ENCODE measurements at places on chromosomes 5 and 9. TPM values are rescaled to one million over a fixed set of nuclear protein-coding genes. Genes with fewer than 3 reads are reported as not detected.

- no peak for DNase-seq
Observed at GRCh38 chr9:82456642-82457041, 468.1 kb downstream of the SPATA31D1 start.

- DNase-seq: no peak
Observed at GRCh38 chr5:4387290-4387689, 752.8 kb upstream of the ADAMTS16 start.

DNA sequence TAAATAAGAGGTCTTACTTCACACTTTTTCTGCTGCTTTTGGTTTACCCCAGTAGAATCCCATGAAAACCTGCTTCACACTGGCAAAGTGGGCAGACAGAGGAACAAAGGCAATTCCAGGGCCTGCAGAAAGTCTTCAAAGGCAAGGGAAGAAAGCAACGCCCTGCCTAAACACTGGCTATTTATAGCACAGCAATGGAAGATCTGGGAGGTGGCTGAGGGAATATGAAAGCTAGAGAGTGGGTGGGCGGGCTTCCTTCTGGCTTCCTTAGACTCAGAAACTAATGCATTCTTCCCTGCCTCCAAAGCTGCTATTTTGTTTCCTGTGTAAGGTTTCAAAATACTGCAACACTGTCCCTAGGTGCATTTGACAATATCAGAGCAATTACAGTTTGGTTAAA is 46.8 kb downstream of the ELAVL2 start:
- DNase-seq: no peak

- no peak for DNase-seq
Observed at GRCh38 chr9:99199938-99200539, 21.7 kb downstream of the ALG2 start.

DNA sequence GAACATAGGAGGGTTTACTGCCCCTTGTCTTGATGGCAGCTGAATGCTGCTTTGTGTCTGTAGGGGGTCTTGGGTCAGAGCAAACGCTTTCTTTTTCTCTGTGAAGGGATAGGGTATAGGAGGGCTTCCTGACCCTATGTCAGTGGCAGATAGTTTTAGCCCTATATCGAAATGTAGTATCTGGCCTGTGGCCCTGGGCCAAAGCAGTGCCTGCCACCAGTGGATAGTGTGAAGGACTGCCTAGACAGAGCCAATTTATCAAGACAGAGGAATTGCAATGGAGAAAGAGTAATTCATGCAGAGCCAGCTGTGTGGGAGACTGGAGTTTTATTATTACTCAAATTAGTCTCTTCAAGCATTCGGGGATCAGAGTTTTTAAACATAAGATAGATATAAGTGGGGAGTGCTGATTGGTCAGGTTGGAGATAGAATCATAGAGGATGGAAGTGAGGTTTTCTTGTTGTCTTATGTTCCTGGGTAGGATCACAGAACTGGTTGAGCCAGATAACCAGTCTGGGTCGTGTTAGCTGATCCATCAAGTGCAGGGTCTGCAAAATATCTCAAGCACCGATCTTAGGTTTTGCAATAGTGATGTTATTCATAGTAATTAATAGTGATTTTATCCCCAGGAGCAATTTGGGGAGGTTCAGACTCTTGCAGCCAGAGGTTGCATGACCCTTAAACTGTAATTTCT is 178.5 kb downstream of the GDNF start:
- no peak for DNase-seq

DNA sequence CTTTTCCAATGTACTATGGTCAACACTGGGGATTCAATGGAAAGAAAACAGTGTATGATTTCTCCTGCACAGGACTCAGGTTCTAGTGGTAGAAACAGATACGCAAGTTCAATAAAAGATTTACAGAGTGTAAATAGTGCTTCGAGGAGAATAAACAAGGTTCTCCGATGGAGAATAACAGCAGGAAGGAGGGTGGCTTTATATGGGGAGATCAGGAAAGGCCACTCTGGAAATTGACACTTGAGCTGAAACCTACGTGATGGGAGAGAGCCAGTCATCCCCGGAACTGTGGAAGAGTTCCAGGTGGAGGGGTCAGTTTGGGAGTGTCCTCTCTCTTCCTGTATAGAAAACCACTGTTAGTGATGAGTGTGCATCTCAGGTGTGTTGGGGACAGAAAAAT is 65.9 kb downstream of the GARNL3 start:
- no peak for DNase-seq

DNA sequence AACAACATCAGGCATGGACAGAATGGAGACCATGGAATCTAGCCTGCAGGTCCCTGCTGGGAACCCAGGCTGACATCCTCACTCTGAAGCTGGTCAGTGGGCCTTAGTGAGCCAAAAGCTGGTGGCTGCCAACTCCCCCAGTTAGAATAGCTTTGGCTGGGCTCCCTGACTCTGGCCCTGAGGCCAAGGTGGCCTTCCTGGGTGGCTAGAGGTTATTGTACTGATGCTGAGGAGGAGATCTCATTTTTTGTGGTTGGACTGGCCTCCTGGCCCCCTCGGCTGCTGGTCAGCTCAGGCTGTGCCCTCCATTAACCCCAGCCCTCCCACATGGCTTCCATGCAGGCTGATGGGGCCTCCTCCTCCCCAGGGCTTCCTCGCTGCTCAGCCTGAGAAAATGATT is 101.2 kb upstream of the PANK3 start:
- DNase-seq: no peak

GRCh38 chr5:178895615-178896571 is at the start of gene ZFP2:
ZFP2 (plus strand) TSS chr5:178895913; CDS start chr5:178931314, 35,401 bp downstream.
- peak; percentile 12 for DNase-seq

- DNase-seq: no peak
Observed at GRCh38 chr9:114124666-114125475, 25.8 kb upstream of the KIF12 start.

- no peak for DNase-seq
Observed at GRCh38 chr5:66337626-66338226, 193.6 kb downstream of the SREK1 start.

DNA sequence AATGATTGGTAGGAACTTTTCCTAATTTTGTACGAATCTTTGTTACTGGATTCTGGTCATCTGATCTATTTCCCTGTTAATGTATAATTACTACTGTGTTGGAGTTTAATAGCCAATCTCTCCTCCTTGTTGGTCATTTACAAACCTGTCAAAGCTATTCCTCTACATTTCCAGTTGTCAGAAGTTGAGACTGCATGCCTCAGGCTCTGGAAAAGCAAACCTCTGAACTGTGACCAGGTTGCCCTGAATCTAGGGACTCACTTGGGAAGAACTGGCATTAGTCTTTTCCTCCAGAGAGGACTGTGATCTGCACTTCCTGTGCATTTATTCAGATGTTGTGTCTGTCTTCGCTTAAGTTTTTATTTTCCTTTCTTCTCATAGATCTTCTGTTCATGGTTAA is 16.1 kb downstream of the PDLIM4 start:
- DNase-seq: no peak

DNA sequence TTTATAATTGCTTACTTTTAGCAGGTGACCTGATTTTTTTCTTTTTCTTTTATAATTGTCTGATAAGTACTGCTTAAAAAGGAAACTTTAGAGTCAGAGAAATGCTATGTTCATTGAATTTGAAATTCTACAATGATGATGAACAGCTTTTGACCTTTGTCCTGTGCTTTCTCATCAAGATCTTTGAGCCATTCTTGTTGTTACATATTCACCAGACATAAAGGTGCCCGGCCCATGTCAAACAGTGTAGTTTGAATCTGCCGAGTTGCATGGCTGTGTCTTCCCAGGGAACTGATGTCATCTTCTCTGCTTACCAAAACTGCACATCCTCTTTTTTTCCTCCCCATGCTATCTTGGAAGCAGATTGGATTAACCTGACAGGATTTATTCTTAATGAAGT is 163.6 kb downstream of the LRRC70 start:
- DNase-seq: no peak

GRCh38 chr5:159412284-159413046 is 82.2 kb upstream of the IL12B start:
- peak; percentile 85 for DNase-seq

Gene GAS1
- 0.97 TPM for total RNA-seq

Gene DRD1
- total RNA-seq: not detected

Gene DNAJC18
- 6.2 TPM for total RNA-seq
